ENCODE measurements at places on chromosomes 12 and 14.

GRCh38 chr14:33643426-33644181 lies 307.3 kb downstream of the EGLN3 start:
- DNase-seq = no peak

DNA sequence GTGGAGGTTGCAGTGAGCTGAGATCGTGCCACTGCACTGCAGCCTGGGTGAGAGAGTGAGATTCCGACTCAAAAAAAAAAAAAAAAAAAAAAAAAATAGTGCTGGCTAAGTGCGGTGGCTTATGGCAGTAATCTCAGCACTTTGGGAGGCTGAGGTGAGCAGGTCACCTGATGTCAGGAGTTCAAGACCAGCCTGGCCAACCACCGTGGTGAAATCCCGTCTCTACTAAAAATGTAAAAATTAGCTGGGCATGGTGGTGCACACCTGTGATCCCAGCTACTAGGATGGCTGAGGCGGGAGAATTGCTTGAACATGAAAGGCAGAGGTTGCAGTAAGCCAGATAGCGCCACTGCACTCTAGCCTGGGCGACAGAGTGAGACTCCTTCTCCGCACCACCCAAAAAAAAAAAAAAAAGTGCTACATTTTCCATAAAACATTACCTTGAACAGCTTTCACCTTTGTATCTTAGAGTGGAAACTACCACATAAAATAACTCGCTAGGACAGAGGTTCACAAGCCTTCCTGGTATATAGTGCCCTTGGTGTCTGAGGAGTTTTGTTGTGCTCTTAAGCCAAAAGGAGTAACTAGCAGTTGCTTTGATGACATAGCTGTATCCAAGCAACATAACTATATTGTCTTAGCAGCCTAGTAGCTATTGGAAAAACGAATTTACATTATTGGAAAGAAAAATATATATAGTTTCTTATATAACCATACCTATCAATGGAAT lies 11.1 kb downstream of the PTGES3 start:
- peak; percentile 34 for DNase-seq

DNA sequence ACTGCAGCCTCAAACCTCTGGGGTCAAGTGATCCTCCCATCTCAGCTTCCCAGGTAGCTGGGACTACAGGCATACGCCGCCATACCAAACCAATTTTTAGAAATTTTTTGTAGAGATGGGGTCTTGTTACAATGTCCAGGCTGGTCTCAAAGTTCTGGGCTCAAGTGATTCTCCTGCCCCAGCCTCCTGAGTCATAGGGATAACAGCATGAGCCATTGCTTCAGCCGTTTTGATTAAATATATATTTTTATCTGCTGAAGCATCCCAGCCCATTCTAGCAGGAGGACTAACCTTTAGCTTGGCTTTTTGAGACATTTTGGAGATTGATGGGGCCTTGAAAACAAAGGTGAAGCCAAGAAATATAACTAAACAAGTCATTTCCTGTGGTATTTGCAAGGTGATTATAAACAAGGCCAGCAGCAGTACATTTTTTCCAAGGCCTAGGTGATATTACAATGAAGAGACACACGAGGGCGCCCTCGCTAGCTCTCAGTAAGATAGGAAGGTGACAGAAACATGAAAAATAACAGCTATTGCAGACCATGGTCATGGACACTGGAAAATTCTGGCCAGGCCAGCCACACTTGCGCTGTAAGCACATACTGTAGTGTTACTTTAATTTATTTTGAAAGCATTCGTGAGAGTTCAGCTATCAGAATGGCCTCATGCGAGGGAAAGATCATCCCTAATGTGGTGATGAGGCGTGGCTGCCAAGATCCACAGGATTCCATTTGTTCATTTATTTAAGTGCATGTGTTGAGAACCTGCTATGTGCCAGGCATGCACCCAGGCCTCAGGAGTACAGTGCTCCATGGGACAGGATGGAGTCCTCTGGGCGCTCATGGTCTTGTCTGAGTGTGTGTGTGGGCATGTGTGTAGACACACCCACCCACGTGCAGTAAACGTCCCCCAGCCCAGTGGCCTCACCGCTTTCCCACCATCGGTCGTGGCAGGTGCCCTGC lies 63.5 kb downstream of the DGLUCY start:
- peak; percentile 84 for DNase-seq

- no peak for DNase-seq
Measured at GRCh38 chr14:86597279-86597678, 1067.3 kb downstream of the FLRT2 start.

- no peak for DNase-seq
Measured at GRCh38 chr14:61954306-61954705, 192.1 kb downstream of the SNAPC1 start.

GRCh38 chr12:89844539-89844938 lies 135.9 kb upstream of the ATP2B1 start:
- DNase-seq = no peak

DNA sequence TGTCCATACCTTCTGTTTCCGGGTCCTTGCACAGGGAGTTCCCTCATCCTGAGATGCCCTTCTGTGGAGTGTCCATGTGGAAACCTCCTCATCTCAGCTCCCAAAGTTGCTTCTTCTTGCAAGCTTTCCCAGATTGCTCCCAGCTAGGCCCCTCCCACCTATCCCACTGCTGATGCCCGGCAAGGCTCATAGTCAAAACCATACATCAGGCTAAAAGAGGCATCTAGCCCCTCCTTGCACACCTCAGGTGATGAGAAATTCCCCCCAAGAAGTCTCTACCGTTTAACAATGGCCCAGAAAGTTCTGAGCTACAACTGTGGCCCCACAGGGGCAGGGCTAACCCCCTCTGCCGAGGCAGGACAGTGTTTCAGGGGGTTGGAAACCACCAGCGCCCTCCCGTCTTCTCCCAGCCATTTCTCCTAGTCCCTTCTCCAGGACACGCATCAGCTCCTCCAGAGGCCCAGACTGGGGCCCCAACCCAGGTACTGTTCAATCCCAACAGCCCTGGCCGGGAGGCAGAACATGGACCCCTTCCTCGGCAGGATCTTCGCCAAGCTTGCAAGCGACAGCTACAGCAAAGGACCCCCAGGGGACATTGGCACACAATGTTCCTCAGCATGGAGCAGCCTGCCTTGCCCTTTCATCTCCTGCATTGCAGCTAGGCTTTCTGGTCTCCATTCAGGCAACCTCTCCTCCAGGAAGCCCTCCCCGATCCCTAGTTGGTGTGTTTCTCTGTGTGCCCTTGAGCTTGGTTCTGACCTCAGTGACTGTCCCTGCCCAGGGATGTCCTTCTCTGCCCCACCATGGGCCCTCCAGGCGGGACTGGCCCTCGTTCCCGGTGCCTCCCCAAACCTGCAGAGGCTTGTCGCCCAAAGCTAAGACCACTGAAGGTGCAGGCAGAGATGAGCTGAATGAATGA lies 4.5 kb upstream of the BEGAIN start:
- no peak for DNase-seq

- no peak for DNase-seq
Measured at GRCh38 chr14:66606826-66607225, 98.9 kb downstream of the GPHN start.

DNA sequence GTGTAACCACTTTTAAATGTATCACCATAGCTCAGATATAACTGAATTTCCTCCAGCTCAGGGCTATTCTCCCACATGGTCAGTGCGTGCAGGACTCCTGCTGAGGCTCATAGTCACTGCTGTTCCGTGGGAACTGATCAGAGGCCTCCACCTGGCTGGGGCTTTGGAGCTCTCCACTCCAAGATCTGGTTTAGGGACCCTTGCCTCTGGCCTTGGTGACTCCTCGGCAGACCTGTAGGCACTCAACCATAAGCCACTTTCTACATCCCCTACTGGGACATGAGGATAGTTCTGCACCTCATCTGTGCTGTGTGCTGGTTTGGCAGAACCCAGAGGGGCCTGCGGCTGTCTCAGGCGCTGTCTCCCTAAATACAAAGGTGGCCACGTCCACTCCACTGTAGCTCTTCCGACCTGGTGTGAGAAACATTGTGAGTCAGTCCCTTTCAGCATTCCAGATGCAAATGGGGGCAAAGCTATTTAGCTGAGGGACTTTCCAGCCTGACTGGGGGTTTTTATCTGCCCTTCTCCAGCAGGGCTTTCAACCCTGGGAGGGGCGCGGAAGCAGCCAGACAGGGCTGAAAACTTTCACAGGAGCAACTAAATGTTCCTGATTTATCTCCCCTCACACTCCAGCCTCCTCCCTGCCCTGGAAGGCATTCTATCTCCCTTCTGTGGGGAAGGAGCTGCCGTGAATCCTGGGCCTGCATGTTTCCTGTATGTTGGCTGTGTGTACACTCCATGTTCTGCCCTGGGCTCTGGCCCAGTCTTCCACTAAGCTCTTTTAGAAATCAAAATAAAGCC lies 218.3 kb upstream of the DAAM1 start:
- DNase-seq = no peak

- no peak for DNase-seq
Measured at GRCh38 chr12:103687253-103687652, 100.2 kb downstream of the STAB2 start.

GRCh38 chr12:6372403-6373003 lies 2.9 kb downstream of the SCNN1A start:
- no peak for DNase-seq

DNA sequence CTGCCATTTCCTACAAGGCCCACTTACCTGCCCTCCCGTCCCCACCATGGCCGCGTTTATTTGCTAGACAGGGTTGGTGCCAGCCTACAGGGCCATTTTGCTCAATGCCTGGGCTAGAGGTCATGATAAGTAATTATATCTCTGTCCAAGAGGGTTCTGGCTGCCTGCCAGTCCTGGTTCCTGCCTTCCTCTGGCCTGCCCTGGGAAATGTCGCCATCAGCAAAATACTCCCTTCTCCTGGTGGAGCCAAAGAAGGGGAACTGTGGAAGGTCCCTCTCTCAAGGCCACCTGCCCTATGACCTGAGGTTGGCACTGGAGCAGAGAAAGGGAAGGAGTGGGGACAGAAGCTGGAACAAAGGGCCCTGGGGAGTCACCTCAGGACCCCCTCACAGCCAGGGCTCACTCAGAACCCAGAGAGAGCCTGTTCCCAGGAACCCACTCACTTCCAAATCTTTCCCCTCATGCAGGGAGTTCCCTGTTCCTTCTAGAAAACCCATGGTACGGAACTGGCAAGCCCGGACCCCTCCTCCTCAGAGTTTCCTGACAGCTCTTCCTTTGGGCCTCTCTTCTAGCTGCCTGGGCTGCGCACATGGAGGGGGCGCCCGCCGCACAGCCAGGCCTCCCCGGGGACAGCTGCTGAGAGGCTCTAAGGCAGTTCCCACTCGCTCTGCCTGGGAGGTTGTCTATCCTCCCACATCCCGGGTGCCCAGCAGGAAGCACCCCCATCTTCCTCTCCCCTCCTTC lies 280.5 kb downstream of the DPF3 start:
- no peak for DNase-seq

- no peak for DNase-seq
Measured at GRCh38 chr12:50297996-50298395, 14.7 kb upstream of the LIMA1 start.

DNA sequence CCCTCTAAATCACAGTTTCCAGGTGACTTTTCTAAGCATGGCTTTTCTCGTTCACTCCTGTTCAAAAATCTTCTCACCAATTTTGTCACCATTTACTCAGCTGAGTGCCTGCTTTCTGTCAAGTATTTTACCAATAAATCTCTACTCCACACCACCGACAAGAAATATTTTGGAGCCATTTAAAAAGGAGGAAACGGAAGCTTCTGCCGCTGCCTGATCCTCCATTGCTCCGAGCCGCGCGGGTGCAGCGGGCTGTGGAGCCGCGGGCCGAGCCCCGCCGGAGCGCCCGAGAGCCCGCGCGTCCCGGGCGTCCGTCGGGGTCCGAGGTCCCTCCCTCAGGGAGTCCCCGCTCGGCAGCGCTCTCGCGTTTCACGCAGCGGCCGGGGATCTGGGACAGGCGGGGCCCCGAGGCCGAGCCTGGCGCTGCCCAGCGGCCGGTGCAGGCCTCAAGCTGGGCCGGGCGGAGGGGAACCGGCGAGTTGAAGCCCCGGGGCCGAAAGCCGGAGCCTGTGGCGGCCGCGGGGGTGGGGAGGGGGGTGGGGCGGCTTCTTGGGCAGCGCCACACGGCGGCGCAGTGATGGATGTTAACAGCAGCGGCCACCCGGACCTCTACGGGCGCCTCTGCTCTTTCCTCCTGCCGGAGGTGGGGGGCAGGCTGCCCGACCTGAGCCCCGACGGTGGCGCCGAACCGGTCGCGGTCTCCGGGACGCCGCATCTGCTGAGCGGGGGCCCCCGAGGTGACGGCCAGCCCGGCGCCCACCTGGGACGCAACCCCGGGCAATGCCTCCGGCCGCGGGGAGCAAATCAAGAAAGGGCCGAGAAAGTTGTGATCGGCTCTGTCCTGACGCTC lies 1.1 kb upstream of the HEBP1 start:
- DNase-seq = peak; percentile 46

GRCh38 chr12:2541631-2542204 lies 253.1 kb upstream of the FKBP4 start:
- no peak for DNase-seq

DNA sequence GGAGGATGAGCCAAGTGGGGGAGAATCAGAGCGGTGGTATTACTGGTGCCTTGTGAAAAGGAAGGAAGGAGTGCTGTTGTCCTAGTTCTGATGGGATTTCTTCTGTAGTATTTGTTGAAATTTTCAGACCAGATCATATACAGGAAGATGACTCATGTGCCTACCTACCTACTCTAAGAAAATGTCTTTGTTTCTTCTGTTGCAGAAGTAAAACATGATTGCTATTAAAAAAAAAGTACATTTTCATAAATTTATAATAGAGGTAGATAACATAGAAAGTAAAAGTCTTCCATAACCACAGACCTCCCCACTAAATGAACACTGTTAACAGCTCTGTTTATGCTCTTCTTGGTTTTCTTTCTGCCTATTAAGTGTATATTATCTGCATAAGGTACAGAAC lies 26.9 kb downstream of the SAMD4A start:
- no peak for DNase-seq

DNA sequence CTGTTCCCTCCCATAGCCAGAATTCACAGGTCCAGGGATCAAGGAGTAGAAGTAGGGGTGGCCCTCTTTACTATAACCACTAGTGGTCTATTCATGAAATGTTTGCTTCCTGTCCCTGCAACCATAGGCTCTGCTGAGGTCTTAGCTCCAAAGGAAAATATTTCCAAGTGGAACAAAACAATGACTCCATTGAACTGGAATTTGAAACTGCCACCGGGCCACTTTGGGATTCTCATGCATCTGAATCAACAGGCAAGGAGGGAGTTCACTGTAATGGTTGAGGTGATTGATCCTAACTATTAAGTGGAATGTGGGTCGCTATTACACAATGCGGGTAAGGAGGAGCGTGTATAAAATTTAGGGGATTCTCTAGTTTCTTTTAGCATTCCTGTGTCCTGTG lies 197.0 kb downstream of the ETNK1 start:
- DNase-seq = no peak
